ENCODE measurements at places on chromosomes 3 and 15.

- DNase-seq, result no peak
Measured at GRCh38 chr3:61315871-61316270, 64.6 kb upstream of the FHIT start.

DNA sequence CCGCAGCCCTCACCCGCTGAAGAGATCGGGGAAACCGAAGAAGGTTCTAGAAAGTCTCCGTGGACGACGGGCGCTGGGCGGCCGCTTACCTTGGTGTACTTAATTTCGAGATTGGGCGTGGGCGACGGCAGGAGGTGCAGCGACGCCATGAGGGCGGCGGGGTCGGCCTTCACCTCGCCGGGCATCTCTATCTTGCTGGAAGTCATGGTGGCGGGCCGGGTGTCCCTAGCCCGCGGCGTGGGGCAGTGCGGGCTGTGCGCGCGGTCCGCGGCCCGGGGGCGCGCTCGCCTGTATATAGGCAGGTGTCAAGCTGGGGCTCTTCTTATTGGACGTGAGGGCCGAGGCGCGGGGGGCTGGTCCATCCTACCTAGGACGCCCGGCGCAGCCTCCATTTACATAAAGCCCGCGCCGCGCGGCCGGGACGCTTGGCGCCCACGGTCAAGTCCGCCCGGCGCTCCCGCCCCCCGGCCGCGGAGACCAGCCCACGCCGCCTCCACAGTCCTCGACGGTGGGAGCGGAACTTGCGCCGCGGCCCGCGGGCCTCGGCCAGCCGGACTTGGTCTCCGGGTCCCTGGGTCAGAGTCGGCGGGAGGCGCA lies at the start of gene ALDH1A2:
Gene ALDH1A2, minus strand, starts transcription at position 267 of the 597 bp plus-strand sequence. Its CDS starts 61 bp downstream, at position 206.
- DNase-seq, result no peak

DNA sequence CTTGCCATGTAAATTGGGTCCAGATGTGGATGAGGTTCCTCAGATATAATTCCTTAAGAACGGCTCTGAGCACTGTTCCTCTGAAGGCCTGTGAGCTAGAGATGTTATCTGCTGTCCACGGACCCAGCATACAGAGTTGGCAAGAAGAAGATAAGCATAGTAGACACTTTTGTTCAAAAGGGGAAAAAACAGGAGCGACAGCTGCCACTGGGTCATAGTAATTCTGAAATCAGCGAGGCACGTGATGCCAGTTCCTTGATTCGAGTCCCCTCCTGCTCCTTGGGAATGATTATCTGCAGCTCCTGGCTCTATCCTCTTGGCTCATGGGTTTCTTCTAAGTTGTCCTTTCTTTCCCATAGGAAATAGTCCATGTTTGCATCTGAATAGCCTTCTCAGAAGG lies 2.5 kb upstream of the RAB7A start:
- no peak for DNase-seq

- DNase-seq, result no peak
Measured at GRCh38 chr15:67241132-67241855, 13.2 kb downstream of the AAGAB start.
